ENCODE measurements at places on chromosomes 1 and 21.

GRCh38 chr1:156412653-156413321 lies 43.8 kb downstream of the RHBG start:
- no peak for DNase-seq

DNA sequence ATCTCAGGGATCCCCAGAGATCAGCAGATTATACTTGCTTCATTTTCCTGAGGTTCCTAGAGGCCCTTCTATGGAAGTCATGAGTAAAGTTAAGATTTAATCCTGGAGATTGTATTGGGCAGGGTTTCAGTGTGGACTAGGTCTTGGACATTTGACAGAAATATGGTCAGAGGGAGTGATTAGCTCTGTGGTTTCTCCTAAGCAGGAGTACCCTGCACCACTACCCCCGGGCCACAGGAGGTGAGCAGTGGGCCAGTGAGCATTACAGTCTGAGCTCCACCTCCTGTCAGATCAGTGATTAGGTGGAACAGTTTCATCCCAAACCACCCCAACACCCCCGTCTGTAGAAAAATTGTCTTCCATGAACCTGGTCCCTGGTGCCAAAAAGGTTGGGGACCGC lies 43.2 kb downstream of the PHACTR4 start:
- DNase-seq, result no peak

DNA sequence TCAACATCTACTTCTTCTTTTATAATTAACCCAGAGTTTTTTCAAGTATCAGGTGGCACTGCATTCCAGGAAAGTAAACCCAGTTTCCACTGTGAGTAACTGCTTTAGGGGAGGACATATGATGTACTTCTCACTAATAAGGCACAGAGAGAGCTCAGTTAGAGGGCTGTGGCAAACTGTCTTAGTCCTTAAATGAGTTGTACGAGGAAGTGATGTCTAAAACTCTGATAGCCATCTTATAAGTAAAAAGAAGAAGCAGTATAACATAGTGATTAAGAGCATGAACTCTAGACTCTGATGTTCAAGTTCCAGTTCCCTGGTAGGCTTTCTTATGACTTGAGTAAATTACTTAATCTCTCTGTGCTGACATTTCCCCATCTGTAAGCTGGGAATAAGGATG lies 58.7 kb upstream of the PTGS2 start:
- no peak for DNase-seq

DNA sequence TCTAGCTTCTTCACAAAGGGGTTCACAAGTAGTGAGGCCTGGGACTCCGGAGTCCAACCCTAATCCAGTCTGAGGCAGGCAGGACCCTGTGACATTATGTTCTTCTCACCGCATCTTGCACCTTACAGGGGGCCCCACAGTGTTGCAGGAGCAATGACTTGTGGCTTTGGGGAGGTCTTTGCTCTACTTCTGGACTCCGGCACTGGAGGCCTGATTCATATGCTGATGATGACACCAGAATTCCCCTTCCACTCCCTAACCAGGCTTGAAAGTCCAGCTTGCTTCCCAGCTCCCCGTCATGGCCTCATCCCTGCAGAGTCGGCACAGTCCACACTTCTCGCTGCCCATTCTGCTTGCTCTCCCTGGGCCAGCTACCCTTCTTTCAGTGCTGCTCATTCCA lies 96.3 kb upstream of the SLC44A3 start:
- no peak for DNase-seq

DNA sequence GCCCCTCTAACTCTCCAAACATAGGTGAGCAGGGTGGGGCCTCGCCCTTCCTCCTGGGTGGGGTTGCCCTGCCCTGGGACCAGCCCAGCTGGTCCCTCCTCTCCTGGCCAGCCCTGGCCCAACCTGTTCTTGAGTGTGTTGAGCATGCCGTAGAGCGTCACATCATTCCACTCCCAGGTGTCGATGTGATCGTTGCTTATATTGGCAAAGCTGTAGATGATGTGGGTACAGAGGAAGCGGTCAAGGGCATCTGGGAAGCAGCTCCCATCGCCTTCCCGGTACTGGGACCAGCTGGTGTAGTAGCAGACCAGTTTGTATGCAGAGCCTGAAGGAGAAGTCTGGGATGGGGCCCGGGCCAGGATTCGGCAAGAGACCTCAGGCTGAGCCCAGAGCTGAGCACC lies 1.4 kb downstream of the CHI3L1 start:
- no peak for DNase-seq

DNA sequence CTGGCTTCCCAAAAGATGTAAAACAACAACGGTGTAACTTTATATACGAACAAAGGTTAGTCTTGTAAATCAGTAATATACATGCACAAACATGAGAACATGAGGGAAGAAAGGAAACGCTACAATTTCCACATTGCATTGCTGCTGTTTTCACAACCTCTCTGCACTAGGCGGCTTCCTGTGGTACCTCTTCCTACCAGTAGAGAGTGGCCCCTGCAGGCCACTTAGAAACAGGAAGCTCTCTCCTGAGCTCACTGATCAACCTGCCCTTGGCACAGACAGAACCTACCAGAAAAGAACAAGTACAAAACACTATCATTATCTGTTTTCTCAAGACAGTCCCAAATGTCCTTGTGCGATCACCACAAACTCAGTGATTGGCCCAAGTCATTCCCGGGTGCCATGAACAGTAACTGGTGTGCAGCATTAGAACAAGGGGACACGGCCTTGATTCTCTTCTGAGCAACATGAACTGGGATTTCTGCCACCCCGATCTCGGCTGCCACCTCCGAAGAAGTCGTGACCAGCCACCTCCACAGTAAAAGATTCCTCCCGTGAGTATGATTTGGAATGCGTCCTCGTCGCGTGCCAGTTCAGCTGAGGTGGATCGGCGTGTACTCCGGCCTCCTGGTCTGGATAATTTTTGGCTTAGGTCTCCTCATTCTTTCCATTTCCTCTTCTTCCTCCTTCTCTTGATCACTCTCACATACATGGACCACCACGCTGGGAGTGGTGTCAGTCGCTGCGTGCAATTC lies 5.7 kb upstream of the KCNE1 start:
- DNase-seq, result peak; percentile 22

GRCh38 chr1:17890056-17890814 lies 135.1 kb downstream of the ACTL8 start:
- no peak for DNase-seq

GRCh38 chr1:63408331-63408730 lies 40.9 kb downstream of the ALG6 start:
- no peak for DNase-seq

DNA sequence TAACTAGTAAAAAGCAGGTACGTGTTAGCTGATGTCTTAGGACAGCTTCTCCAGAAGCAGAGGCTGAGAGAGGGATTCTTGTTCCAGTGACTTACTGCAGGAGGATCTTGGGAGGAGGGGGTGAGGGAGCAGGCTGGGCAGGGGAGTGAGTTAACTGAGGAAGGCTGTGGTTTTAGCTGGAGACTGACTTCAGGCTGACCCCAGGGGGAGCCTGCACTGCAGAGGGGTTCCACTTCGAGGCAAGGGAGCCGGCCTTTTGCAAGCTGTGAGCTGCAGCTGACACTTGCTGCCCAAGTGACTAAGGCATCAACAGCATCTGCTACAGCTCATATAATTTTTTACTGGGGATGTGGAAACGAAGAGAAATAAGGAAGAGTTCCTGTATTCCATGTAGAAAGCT lies 50.4 kb upstream of the SOD1 start:
- no peak for DNase-seq

DNA sequence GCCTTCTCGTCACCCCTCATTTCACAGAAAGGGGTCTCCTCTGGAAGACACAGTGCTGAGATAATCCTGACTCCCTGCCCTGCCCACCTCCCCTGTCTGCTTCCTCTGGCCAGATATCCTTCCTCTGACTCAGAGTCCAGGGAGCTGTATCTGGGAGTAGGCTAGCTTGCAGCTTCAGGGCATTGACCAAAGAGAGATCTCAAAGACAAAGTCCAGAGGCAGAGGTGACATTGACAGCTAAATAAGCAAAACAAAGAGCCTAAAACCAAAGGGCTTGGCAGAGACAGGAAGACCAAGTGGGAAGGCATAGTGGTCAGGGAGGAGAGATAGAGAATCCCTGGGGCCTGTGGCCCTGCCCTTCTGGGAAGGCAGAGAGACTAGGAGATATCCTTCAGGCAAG lies 64.9 kb downstream of the TNR start:
- DNase-seq, result peak; percentile 34

DNA sequence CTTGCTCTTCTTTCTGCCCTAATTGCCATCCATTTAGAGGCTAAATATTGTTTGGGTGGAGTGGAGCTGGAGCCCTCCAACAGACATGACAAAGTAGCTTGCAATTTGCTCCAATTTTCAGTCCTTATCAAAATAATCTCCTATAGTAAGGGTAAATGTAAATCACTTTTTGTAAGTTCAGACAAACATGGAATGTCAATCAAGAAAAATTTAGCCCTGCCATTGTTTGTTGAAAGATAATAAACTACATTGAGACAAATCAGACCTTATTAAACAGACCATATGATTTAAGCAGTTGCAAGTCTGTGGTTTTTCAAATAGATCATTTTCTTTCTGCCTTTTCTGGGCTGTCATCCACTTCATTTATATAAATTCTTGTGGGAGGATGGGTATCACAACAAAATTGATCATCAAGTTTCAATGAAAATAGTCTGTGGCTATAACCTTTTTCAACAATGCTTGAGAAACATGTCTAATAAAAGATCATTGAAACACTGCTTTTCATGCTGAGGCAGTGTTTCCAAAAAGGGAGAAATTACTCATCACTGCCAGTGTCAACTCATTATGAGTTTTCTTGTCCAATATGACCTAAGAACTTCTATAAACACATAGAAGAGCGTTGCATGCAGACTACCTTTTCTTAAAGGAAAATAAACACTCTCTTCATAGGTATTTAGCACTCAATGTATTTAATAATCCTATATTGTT lies 1152.0 kb upstream of the B3GALT2 start:
- DNase-seq, result no peak

Data from endothelial cell of umbilical vein (primary cell).